Esophagus muscularis mucosa (tissue), 4 donors: ENCODE measurements at places on chromosomes 16 and 17. TPM values are rescaled to one million over a fixed set of nuclear protein-coding genes. Genes with fewer than 3 reads are reported as not detected.

KRT23 gene
- total RNA-seq = not detected

GRCh38 chr17:69061721-69062556 lies 1.2 kb upstream of the ABCA9 start:
- DNase-seq = no peak

GRCh38 chr17:79840269-79840988 lies 1.2 kb upstream of the CBX4 start:
- DNase-seq = no peak

DNA sequence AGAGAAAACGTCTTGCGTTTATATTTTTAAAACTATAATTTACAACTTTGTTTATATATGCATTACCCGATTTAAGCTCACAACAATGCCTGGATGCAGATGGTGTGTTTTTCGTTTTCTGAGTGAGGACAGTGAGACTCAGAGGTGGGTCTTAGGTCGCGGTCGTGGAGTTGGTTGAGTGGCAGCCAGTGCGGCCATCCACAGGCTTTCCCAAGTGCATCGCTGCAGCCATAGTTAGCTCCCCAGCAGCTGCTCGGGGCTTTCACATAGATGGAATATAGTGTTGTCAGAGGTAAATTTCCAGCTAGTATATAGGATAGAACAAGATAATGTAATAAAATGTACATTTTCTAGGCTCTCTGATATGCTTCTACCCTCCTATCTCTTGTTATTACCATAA lies 417.8 kb downstream of the CDH13 start:
- DNase-seq = no peak

DNA sequence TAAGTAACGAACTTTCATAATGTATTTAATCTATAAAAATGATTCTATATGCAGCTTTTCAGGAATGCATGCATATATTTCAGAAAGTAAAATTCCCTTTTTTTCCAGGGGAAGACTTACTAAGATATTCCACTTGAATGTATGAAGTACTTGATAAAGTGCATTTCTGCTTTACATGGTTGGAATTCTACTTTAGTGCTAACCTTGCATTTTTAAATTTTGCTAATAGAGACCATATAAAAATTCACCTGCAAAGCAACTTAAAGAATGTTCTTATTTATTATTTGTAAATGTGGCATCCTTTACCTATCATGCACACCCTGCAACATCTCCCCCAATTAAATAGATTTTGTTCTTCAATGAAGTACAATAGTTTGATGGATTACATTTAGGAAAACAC lies 392.8 kb downstream of the KCNJ2 start:
- no peak for DNase-seq

DNA sequence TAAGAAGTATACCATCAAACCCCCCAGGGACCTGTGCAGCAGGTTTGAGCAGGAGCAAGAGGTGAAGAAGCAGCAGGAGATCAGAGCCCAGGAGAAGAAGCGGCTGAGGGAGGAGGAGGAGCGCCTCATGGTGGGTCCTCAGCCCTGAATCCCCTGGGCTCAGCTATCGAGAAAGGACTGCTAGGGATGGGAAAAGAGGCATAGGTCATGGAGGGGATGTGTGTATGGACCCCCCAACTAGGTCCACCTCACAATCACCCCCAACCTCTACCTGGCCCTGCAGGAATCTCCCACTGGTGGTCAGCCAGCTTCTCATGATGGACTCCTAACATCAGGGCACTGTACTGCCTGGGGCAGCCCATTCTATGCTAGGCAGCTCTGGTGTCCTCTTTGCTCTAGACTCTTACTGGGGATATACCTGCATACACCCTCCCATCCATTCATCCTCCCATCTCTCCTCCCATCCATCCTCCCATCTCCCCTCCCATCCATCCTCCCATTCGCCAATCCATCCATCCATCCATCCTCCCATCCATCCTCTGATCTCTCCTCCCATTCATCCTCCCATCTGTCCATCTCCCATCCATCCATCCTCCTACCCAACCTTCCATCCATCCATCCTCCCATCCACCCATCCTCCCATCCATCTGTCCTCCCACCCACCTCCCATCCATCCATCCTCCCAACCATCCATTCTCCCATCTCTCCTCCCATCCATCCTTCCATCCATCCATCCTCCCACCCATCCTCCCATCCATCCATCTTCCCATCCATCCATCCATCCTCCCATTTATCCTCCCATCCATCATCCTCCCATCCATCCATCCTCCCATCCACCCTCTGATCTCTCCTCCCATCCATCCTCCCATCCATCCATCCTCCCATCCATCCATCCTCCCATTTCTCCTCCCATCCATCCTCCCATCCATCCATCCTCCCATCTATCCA lies 10.6 kb downstream of the DRC7 start:
- no peak for DNase-seq

KIFC3 gene
- total RNA-seq = 38.4 TPM

DNA sequence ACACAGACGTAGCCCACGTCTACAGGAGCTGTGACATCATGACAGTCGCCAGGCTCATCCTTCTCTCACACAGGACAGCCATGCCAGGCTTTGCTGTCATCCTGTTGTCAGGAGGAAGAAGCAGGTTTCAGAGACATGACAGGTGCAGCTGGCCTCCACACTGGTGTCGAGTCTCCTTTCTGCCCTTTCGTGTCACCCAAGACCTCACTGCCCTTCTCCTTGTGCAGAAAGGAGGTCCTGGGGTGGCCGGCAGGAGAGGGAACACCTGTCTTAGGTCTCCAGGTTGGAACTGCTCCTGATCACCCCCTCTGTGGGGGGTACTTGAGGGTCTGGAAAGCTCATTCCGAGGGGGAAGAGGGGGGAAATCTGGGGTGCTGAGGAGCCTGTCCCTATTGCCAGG lies 41.6 kb upstream of the IRF8 start:
- no peak for DNase-seq

SKAP1 gene
- 1.1 TPM for total RNA-seq
